ENCODE measurements at places on chromosomes 7 and 10.
A peak's percentile ranks its signal among the peaks of the same experiment; 100 is the strongest.

GRCh38 chr7:3591944-3592343, 290.9 kb downstream of the SDK1 start:
- DNase-seq = no peak

- no peak for DNase-seq
Measured at GRCh38 chr7:19526639-19527038, 182.2 kb downstream of the POLR1F start.

- DNase-seq = no peak
Measured at GRCh38 chr7:16130111-16131110, 290.9 kb downstream of the CRPPA start.

GRCh38 chr7:106966121-106966520, 78.4 kb upstream of the PRKAR2B start:
- no peak for DNase-seq

- no peak for DNase-seq
Measured at GRCh38 chr7:157895520-157896375, 558.9 kb downstream of the DNAJB6 start.

DNA sequence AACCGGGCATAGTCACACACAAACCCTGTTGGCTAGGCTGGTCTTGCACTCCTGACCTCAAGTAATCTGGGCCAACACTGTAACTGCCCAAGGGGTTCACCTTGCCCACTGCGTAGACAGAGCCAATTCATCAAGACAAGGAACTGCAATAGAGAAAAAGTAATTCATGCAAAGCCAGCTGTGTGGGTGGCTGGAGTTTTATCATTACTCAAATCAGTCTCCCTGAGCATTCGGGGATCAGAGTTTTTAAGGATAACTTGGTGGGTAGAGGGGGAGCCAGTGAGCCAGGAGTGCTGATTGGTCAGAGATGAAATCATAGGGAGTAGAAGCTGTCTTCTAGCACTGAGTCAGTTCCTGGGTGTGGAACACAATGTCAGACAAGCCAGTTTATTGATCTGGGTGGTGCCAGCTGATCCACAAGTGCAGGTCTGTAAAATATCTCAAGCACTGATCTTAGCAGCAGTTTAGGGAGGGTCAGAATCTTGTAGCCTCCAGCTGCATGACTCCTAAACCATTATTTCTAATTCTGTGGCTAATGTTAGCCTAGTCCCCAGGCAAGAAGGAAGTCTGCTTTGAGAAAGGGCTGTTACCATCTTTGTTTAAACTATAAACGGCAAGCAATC, 15.6 kb upstream of the FXYD4 start:
- DNase-seq = peak; percentile 28
